ENCODE measurements at places on chromosomes 7 and 10.

- no peak for DNase-seq
Measured at GRCh38 chr10:71980181-71981014, 16.2 kb downstream of the CHST3 start.

DNA sequence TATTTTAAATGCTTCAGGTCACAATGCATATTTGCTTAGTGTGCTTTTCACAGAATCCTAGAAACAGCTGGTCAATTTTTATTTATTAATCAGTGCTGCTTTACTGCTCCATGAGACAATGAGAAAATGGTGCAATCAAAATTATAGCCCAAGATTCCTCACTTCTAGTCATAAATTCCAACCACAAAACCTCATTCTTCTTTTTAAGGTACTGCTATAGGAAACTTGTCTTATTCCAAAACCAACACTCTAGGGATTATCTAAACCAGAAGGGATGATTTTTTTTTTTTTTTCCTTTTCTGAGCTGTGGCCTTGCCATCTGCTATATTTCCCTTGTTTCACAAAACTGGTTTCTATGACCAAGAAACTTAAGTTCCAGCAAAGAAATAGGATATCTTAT, 64.0 kb upstream of the SEMA3A start:
- no peak for DNase-seq

DNA sequence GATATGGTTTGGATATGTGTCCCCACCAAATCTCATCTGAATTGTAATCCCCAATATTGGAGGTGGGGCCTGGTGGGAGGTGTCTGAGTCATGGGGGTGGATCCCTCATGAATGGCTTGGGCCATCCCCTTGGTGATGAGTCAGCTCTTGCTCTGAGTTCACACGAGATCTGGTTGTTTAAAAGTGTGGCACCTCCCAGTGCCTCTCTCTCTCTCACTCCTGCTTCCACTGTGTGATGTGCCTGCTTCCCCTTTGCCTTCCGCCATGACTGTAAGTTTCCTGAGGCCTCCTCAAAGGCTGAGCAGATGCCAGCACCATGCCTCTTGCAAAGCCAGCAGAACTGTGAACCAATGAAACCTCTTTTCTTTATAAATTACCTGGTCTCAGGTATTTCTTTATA, 4.8 kb upstream of the GCK start:
- no peak for DNase-seq

- DNase-seq, result no peak
Measured at GRCh38 chr10:33193701-33194521, 140.6 kb downstream of the NRP1 start.

DNA sequence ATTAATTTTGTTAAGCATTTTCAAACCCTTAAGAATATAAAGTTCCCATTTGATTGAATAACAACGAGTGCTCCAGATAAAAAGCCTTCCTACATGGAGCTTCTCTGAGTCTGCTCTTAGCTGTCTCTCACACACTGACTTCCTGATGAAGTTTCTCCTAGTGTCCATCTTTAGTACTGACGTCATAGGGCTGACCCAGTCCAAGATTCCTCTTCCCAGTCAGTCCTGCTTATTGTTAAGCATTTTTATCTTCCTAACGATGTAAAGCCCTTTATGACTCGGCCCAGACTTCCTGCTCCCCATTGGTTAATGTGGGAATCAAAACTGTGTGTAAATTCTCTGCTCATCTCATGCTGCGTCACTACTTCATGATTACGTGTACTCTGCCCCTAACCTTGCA, 398.8 kb downstream of the TFEC start:
- DNase-seq, result no peak

- no peak for DNase-seq
Measured at GRCh38 chr7:13563257-13563656, 426.2 kb downstream of the ETV1 start.

- DNase-seq, result no peak
Measured at GRCh38 chr7:90773269-90773668, 177.1 kb downstream of the CDK14 start.

DNA sequence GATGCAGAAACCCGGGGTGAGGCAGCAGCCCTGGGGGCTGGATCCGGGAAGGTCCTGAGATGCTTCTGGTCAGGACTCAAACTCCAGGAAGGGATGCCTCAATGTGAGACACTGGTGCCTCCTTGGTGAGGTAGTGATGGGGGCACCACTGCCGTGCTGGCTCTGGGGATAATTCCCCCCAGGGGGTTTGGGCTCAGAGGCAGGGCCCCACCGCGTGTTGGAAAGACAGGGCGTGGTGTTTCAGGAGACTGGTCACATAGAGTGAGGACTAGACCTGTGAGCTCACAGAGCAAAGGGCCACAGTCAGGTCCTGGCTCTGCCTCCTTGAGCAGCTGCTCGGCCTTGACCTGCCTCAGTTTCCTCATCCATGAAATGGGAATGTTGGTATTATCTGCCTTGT, 361.9 kb downstream of the GLRX3 start:
- DNase-seq, result no peak

DNA sequence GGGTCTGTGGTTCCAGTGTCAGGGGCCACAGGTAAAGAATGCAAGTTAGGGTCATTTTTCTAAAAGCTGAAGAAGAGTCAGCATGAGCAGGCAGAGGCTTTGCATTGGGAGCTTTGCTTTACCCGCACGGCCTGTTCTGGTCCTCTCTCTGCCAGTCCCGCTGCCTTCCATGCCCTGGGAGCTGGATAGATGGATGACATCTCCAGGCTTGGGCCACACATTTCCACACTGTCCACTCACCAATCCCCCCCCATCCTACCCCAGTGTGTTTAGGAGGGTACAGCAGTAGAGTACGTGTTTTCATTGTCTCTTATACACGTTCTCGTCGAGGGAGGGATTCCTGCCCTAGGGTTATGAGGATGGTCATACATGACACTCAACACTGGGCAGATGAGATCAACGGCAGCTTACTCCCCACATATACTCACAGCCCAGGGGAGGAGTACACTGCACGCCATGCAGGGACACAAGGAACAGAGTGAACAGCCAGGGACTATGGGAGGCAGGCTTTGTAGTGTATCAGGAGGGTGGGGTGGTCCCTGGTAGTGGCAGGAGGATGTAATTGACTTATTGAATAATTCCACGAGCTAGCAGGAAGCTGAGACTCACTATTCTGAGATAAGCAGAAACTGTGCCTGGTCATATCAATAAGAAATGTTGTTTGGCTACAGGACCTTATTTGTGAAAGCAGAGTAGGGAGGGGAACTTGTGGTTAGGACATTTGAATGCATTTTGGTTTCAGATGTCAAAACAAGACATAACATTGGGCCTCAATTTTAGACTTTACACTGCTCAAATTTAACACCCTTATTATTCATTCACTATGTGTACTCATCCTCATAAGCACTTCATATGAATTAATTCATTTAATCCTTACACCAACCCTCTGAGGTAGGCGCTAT, 36.6 kb downstream of the PLPP4 start:
- DNase-seq, result no peak

DNA sequence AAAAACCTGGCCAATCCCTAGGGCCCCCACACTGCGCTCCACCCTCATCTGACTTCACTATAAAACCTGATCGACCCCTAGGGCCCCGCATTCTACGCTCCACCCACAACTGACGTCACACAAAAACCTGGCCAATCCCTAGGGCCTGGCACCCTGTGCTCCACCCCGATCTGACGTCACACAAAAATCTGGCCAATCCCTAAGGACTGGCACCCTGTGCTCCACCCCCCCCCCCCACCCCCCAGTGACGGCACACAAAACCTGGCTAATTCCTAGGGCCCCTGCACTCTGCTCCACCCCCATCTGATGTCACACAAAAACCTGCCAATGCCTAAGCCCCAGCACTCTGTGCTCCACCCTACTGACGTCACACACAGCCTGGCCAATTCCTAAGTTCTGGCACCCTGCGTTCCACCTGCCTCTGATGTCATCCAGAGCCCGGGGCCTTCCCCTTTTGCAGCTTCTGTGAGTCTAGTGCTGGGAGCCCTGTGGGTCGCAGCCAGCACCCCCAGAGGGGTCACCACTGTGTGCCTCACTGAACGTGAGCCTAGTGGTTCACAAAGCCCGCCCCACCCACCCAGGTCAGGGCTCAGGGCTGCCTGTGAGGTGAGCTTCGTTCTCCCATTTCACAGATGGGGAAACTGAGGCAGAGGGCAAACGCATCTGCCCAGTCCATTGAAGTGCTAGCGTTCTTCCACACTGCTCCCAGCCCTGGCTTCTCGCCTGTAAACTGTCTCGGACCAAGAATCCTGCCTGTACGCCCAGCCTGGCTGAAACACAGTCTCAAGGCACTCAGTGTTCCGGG, 40.6 kb downstream of the MICALL2 start:
- no peak for DNase-seq

DNA sequence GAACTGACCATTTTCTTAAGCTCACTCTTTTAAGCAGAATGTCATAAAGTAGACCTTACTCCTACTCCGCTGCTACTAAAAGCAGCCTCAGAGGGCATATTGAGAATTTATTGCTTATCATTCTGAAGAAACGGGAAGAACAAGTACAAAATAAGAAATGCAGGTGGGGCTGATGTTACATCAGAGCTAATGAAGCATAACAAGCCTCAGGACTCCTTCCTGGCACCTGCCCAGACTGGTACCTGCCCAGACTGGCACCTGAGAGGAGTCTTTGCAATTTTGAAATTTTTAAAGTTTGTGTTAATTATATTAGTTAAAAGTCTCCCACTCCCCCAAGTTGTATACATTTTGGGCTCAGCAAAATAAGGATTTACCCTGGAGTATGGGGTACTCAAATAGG, 162.4 kb downstream of the SEMA3E start:
- DNase-seq, result no peak

GRCh38 chr10:79024296-79024695, 44.5 kb upstream of the ZMIZ1 start:
- no peak for DNase-seq

DNA sequence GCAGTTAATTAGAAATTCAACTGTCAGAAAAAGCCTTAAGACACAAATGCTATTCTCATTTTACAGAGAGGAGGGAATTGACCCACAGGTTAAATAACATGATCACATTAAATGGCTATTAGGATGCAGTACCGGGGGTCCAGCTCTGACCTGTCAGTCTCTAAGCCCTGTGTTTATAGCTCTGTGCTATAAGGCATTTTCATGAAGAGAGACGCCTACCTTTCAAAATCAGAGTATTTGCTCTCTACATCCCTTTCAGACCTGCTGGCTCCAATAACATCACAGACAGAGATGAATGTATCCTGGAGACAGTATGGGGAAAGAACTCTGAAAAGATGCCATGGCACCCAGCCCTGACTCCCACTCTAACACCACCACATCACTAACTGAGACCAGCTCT, 189.9 kb upstream of the PRSS58 start:
- DNase-seq, result no peak

GRCh38 chr7:98935811-98936210, 57.5 kb downstream of the TRRAP start:
- DNase-seq, result no peak

GRCh38 chr7:135186841-135187253, 16.3 kb upstream of the CYREN start:
- DNase-seq, result no peak

- no peak for DNase-seq
Measured at GRCh38 chr10:62733654-62734293, 70.7 kb upstream of the ADO start.

GRCh38 chr10:33722067-33722466, 387.6 kb upstream of the NRP1 start:
- no peak for DNase-seq

DNA sequence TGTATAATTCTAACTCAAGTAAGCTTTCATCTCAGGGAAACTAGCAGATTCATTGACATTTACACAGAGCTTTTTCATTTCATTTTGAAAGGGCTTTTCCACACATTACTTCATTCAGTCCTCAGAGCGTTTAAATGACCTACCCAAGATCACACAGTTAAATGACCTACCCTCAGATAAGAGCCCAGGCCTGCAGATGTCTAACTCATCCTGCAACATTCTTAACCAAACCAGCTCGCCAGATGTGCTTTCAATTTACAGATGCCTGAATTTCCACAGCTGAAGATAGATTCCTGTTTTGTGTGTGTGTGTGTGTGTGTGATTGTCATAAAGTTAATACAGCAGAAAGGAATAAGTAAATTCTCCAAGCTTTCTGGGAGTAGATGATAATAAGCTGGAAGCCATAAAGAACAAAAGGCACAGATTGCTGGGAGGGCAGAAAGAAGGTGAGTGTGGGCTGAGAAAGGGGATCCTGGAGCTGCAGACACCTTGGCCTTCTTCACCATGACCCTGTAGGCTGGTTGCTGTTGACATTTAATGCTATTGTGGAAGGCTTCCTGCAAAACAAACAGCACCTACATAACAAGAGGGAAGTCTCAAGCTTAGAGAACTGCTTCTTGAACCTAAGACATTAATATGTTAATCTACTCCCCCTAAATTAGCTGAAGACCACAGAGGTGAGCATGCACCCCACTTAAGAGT, 489.7 kb upstream of the CELF2 start:
- no peak for DNase-seq

DNA sequence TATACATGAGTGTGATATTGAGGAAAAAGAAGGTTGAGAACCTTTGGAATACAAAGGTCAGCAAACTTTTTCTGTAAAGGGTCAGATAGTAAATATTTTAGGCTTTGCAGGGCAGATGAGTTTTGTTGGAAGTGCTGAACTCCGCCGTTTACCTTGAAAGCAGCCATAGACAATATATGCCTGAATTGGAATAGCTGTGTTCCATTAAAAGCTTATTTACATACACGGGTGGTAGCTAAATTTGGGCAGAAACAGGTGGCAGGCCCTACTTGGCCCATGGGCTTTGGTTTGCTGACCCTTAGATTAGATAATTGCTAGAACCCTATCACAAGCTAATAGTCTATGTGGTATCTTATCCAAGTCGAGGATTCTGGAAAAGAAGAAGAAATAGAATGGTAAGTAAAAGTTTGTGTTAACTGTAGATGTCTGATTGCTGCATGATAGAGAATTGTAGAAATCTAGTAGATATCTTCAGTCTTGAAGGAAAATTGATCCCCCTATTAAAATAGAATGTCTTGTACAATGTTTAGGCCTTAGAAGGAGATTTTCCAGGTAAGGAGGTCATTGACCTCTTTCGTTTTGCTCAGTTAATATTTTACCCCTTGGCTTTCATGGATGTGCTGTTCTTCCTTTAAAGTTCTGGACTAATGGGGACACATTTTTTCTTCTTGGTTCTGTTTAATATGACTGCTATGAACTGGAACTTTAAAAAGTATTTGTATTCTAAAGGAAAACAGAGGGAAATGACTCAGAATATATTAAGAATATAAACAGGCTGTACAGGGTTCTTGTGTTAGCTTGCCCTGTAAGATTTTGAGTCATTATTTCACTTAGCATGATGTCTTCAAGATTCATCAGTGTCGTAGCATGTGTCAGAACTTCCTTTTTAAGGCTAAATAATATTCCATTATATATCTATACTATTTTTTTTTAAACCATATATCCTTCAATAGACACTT, 8.0 kb downstream of the RBM33 start:
- no peak for DNase-seq

DNA sequence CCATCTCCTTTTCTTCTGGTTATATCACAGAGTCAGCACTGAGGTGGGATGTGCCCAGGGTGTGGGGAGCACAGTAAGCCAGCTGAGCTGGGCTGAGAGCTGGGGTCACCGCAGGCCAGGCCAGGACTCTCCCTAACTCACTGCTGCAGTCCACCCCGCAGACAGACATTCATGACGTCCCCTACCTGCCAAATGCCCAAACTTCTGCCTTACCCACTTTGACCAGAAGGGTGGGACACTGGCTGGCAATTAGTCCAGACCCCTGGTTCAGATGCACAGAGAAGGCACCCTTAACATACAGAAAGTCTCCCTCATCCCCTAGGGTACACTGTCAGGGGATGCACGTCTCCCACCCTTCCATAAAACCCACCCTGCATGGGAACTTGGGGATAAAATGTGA, 2.1 kb downstream of the DRGX start:
- DNase-seq, result no peak

Data from posterior cingulate gyrus (tissue), 11 donors.